Fibroblast of skin of right biceps (primary cell): ENCODE measurements at places on chromosomes 2 and 18.

DNA sequence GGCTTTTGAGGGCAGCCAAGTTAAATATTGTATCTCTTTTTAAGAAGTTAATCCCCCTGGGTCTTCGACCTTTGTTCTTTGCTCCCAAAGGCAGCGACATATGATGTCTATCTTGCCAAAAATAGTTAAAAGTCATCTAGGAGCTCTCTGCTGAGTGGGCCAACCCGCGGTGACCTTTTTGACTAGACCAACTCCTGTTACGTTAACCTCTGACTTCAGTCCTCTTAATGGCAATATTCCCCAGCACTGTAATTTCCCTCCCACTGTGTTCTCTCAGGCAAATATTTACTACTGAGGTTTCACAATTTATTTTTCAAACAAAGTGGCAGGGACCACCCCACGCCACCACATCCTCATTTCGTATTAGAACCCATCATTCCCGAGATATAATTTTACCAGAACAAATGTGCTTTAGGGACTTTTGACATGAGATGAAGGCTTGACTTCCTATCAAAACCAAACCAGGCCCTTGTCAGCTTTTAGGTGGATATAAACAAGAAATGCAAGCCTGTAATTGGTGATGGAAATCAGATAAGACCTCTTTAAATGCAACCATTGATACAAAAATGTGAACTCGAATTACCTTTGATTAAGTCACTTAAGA, 764.7 kb downstream of the SATB2 start:
- no peak for DNase-seq

GRCh38 chr18:23020555-23021294, 87.6 kb downstream of the RBBP8 start:
- no peak for DNase-seq

GRCh38 chr2:224751996-224752698, 36.0 kb upstream of the CCDC195 start:
- DNase-seq: no peak

DNA sequence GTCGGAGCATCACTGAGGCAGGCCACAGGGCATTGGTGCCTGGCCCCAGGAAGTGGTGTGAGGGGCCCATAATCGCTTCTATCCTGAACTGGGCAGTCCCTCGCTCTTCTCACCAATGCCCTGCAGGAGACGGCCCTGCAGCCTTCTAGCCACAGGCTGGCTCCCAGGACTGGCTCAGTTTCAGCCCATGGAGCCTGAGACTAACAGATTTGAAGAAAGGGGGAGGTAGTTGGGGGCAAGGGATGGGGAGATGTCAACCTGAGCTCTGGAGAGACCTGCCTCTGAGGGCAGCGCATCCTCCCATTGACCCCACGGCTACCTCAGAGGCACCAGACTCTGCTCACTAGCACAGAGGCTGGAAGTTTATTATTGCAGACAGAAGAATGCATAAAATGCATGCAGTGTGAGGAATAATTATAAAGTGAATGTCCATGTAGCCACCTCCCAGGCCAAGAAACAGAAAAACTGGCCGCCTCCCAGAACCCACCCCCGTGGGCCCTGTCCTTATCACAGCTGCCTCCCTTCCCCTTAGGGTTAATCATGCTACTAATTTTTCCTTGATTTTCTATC, 1.4 kb downstream of the TOGARAM2 start:
- no peak for DNase-seq

GRCh38 chr18:3225588-3225987, 5.8 kb upstream of the MYOM1 start:
- no peak for DNase-seq

DNA sequence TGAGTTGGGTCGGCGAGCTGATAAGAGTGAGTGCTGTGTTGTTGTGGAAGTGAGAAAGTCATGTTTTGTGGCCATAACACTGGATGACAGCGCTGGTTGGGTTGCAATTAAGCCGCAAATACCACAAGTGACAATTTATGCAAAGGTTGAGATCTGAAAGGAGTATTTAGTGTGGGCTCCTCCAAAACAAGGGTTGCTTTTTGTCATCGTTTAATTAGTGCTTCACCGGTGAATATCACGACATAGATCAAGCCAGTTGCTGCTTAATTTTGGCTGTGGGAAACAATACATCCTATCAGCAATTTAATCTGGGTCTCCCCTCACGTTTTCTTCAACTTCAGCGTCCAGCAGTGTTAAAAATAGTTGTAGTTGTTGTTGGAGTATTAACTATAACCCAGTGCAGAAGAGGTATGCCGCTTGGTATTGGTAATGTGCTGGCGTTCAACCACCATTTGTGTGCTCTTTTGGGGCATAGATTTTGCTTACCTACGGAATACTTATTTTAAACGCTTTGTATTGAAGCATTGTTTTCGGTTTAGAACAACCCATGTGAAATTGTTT, 662 bp downstream of the ACVR2A start:
- DNase-seq: peak; percentile 10

DNA sequence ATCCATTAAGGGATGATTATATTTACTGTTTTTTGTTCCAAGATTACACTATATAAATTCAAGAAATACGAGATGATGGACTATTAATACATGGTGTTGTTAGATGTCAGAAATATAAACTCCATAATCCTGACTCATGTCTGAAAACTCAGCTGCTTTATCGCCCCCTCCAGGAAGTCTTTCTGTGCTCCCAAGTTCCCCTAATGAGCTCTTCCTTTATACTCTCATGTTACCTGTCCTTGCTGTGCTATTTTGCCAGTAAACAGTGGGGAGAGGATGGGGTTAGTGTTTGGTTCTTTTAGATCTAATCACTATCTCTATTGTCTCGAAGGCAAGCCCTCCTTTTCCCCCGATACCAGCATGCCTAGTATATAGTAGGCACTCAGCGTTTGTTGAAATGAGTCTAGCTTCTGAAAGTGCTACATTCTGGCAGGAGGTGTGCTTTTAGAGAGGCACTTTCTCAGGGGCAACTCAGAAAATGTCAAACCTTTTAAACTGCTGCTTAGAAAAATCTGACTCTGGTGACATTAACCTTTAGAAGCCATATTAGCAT, 21.4 kb upstream of the BARD1 start:
- DNase-seq: peak; percentile 20

GRCh38 chr2:151361674-151362370, 4.4 kb downstream of the TNFAIP6 start:
- DNase-seq: peak; percentile 67

- no peak for DNase-seq
These were observed 160.7 kb downstream of the SH3RF3 start for GRCh38 chr2:109289504-109290222.

- DNase-seq: no peak
These were observed 5.7 kb upstream of the KLHL29 start for GRCh38 chr2:23379220-23379695.

DNA sequence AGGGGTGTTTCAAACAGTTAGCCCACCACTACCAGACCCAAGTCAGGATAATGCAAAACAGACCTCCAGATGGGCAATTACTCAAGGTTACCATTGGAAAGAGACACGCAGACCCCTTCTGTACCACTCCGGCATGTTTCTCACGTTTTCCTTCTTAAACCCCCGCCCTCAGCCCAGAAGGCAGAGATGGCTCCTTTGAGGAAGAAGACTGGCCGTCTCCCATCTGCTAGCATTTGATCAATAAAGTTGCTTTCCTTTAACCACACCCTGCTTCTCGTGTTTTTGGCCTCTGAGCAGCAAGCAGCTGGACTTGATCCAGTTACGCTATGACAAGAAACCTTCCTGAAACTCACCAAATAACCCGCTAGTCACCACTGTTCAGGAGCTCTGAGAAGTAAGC, 1012.4 kb upstream of the GYPC start:
- DNase-seq: no peak

DNA sequence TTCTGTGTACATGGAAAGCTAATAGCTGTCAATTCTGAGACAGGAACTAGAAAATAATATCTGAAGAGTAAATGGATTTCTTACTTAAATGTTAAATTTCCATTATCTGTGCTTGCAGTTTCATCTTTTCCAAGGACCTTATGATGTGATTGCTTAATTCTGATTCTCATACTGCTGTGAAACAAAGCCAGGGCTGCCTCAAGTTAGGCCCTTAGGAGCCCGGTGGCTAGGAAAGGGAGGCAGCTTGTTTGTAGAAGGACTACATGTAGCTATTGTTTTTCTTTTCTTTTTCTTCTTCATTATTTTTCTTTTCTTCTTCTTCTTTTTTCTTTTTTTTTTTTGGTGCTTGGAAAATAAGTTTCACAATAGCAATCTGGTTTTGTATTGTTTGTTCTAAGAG, 50.5 kb downstream of the XRCC5 start:
- DNase-seq: no peak
